Large intestine (tissue), 12 donors: ENCODE measurements at places on chromosomes 2 and 18. TPM values are rescaled to one million over a fixed set of nuclear protein-coding genes. Genes with fewer than 3 reads are reported as not detected.

DNA sequence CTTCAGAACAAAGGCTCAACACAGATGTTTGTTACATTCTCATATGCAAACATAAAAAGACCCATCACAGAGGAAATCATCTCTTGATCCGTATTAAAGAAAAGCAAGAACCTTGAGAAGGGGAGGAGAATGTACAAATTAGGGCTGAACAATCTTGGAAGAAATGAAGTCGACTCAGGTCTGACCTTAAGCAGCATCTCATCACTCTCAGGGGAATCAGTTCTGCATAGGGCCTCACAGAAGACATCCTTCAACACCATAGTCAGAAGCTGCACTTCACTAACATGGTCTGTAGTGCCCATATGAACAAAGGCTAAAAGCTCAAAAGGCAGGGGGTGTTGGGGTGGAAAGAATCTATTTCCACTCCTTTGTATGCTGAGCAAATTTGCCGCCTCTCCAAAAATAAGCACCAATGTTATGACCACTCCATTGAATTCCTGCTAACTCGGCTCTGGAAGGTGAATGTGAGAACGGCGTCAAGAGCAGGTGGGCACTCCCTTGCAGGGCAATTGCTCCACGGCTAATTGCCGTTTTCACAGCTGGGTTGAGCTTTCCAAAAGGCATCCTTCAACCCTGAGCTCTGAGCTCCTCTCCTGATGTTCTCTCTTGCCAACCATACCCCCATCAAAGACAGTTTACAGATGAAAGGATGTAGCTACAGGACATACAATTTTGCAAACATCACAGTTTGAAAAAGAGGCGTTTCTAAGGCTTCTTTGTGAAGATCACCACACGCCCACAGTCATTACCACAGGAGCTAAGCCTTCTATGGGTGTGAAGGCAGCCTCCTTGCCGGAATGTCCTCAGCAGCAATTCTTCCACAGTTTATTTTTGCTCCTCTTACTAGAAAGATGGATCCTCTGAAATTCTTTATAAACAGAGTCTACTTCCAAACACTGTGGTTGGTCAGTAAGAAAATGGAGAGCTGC, 10.0 kb downstream of the KLF7 start:
- no peak for DNase-seq

- no peak for DNase-seq
Measured at GRCh38 chr2:177172034-177172880, 40.3 kb upstream of the HNRNPA3 start.

DNA sequence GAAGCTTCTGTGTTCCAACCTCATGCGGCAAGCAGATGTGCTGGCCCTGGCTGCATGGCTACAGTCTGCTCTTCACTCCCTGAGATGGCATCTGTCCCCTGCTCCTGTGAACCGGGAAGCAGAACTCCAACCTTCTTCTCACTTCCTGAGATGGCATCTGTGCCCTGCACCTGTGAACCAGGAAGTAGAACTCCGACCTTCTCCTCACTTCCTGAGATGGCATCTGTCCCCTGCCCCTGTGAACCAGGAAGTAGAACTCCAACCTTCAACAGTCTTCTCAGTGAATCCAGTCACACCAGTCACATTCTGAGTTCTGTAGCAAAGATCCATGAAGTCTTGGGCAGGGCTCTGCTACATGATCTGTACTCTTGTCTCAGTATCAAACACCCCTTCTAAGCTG, 887.2 kb upstream of the KLHL29 start:
- DNase-seq = no peak

DNA sequence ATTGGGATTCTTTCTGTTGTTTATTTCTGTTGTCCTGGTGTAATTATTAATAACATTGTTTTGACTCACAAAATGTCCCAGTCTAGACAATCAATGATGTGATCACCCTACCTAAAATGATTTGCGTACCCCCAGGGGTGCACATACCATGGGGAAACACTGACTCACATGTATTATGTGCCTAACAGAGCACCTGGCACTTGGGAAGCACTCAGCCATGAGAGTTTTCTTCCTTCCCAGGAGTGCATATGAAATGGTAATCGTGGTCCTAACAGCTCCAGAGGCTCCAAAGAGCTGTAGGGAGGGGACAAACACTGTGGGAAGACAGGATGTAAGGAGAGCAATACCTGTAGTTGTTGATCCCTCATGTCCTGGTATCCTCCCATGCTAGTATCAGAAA, 187.8 kb upstream of the ERBB4 start:
- DNase-seq = no peak

DNA sequence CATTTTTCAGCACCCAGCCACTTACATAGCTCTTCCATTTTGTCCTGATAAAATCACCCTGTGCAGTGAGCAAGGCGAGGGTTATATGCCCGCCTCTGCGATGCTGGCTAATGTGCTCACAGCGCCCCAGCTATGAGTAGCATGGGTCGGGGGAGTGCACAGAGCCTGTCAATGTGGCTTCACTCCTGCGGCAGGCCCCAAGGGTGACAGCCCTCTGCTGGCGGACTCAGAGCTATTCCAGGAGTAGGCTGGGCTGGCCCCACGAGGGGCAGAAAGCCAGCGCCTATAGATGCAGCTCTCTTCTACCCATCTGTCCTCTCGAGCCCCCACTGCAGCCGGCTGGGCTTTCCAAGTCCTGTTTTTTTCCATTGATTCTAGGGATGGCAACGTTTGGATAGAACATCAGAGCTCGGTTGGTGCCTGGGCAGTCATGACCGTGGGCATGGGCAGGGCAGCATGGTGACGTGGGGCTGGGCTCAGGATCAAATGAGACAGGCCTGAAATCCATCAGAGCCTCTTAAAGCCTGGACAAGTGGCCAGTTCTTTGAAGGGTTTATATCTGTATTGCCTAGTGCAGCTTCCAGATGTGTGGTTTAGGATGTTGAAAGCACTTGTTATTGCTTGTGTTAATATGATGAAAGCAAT, 134.7 kb downstream of the MCFD2 start:
- no peak for DNase-seq

- DNase-seq = peak; percentile 37
Measured at GRCh38 chr18:44744161-44745121, 63.8 kb downstream of the SETBP1 start.

- no peak for DNase-seq
Measured at GRCh38 chr2:231053846-231054245, 2.8 kb upstream of the PSMD1 start.

GRCh38 chr18:22465859-22466457, 48.2 kb upstream of the CTAGE1 start:
- DNase-seq = peak; percentile 38

DNA sequence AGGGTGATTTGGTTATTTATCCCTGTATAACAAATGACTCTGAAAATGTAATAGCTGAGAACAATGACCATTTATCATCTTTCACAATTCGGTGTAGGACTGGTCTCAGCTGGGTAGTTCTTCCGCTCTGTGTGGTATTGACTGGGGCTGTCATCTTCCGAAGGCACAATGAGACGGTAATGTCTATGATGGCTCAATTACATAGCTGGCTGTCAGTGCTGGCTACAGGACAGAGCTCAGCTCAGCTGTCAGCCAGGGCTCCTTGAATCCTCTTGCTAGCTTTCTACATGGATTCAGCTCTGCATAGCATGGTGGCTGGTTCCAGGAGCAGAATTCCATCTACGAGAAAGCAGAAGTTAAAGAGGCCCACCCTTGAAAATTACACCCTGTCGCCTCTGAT, 483.8 kb downstream of the TDRD15 start:
- DNase-seq = no peak

GRCh38 chr2:133711806-133712205, 143.5 kb upstream of the NCKAP5 start:
- DNase-seq = no peak

GRCh38 chr2:199503148-199503547, 45.4 kb upstream of the SATB2 start:
- DNase-seq = no peak

- no peak for DNase-seq
Measured at GRCh38 chr2:134074619-134075018, 179.3 kb upstream of the MGAT5 start.

DNA sequence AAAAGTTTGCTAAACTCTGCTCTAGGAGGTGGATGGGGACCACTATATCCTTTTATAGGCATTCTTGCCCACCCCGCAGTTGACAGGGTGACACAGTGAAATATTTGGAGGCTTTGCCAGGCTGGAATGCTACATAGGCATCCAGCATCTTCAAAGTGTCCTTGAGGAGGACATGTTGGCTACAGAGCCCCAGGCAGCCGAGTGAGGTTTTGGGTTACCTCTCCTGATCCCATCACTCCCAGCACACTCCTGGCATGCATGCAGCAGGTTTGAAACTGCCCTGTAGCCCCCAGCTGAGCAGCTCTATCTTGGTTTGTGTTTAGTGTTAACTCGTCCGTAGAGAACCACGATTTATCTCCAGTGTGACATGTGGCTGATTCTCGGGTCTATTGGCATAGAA, 7.3 kb downstream of the FOSL2 start:
- no peak for DNase-seq

GRCh38 chr2:176111309-176111663, 4.2 kb downstream of the HOXD11 start:
- DNase-seq = peak; percentile 18

- DNase-seq = no peak
Measured at GRCh38 chr2:229401171-229401865, 130.2 kb upstream of the PID1 start.

GRCh38 chr18:73645160-73645715, 502.4 kb downstream of the FBXO15 start:
- no peak for DNase-seq

GRCh38 chr2:218892693-218893348, 12.2 kb downstream of the WNT10A start:
- DNase-seq = peak; percentile 60

- DNase-seq = no peak
Measured at GRCh38 chr2:64140665-64141200, 3.5 kb downstream of the PELI1 start.

GRCh38 chr2:138716183-138716582, 64.0 kb downstream of the NXPH2 start:
- no peak for DNase-seq

DNA sequence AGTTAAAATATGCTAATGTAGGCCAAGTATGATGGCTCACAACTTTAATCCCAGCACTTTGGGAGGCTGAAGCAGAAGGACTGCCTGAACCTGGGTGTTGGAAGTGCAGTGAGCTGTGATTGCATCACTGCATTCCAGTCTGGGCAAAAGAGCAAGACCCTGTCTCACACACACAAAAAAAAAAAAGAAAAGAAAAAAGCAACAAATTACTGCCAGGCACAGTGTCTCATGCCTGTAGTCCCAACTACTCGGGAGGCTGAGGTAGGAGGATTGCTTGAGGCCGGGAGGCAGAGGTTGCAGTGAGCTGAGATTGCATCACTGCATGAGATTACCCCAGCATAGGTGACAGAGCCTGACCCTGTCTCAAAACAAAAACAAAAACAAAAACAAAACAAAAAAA, 110.6 kb downstream of the PRELID3A start:
- no peak for DNase-seq

GRCh38 chr2:218168635-218169462, 2.1 kb upstream of the CXCR1 start:
- peak; percentile 57 for DNase-seq

DNA sequence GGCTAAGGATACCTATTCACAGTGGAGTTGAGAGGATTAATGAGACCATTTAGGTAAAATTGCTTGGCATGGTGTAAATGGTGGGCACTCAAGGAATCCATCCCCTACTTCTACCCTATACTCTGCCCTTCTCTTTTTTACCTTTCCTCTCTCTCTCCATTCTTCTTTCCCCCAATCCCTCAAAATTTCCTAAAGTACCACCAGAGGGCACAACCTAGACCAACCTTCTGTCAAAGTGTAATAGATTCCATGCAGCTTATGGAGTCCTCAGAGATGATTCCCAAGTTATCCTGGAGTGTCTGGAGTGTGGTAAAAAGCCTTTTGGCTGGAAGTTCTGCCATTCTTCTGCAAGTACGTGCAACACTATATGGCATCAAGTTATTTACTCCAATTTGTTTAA, 33.0 kb upstream of the CCDC195 start:
- no peak for DNase-seq

GRCh38 chr18:446941-447560, 53.5 kb downstream of the COLEC12 start:
- DNase-seq = no peak

GRCh38 chr2:172058660-172059059, 26.6 kb upstream of the DLX1 start:
- no peak for DNase-seq

DNA sequence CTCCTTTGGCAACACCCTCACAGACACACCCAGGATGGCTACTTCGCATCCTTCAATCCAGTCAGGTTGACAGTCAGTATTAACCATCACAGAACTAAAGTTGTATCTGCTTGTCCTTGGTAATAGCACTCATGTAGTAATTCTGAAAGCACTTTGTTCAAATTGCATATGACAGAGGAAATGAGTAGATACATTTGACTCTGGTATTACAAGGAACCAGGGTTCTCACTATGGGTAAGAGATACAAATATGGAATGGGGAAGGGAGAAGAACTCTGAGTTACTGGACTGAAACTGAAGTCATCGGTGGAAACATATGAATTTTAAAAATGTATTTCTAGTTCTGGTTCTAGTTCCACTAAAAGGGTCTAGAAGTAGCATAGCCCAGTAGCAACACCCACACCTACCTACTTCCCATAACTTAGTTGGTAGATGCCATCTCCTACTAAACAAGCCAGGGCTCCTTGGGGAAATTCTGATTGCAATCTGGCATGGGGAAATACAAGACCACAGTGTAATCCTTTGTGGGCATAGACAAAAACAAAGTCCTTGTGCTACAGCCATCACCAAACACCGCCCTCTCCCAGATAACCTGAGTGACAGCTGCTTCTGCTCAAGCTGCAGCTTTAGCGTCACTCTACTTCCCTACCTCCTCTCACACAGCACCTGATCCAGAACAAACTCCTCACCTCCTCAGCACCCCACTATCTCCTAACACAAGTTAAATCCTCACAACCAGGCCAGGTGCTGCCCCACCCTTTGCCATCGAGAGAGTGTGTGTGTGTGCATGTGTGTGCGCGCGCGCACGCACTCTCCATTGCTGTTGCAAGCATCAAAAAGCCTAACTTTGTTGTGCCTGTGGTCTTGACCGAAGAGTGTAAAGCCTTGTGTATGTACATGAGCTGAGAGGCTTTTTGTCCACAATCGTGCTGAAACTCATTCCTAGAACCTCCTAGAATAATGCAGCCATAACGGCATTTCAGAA, 31.4 kb upstream of the CD226 start:
- no peak for DNase-seq

DNA sequence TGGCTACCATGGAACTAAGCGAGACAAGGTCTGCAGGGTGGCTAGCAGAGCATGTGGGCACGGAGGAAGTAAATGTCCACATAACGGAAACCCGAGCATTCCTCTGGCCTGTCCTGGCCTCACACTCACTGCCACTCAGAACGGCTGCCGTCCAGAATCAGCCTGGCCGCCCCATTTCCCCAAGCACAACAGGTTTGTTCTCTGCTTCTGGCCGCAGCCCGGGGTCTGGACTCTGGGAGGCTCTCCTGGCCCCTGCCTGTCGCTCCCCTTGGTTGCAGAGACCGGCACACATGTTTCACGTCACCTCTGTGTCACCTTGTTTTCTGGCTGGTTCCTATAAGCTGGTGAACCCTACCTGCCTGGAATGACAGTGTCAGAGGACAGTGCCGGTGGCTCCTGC, 69.3 kb downstream of the GLI2 start:
- DNase-seq = no peak

MOGAT1 gene
- polyA plus RNA-seq = not detected

PLCD4 gene
- 4.0 TPM for polyA plus RNA-seq

CYP26B1 gene
- 6.1 TPM for polyA plus RNA-seq

UPP2 gene
- polyA plus RNA-seq = 0.04 TPM

IL18R1 gene
- polyA plus RNA-seq = 6.9 TPM

C2orf80 gene
- polyA plus RNA-seq = 0.84 TPM
